Vagina (tissue), 2 donors: ENCODE measurements at places on chromosomes 12 and 14.

- DNase-seq = no peak
These were observed 375.7 kb downstream of the ZFP36L1 start for GRCh38 chr14:68417009-68417650.

- peaks cover 23% of the 10 kb centered on the region for H3K4me1 ChIP-seq
- H3K36me3 ChIP-seq = no peaks in the 10 kb centered on the region
- H3K27me3 ChIP-seq = no peaks in the 10 kb centered on the region
- no peak overlapping the region for H3K4me3 ChIP-seq
- H3K27ac ChIP-seq = no peak overlapping the region
These were observed 197.1 kb upstream of the FOXN3 start for GRCh38 chr14:89614009-89614691.

GRCh38 chr14:99757331-99758070 lies 35.7 kb upstream of the EML1 start:
- no peak for DNase-seq
- H3K36me3 ChIP-seq = no peaks in the 10 kb centered on the region
- no peaks in the 10 kb centered on the region for H3K27me3 ChIP-seq
- H3K27ac ChIP-seq = peak overlapping the region; percentile 89

DNA sequence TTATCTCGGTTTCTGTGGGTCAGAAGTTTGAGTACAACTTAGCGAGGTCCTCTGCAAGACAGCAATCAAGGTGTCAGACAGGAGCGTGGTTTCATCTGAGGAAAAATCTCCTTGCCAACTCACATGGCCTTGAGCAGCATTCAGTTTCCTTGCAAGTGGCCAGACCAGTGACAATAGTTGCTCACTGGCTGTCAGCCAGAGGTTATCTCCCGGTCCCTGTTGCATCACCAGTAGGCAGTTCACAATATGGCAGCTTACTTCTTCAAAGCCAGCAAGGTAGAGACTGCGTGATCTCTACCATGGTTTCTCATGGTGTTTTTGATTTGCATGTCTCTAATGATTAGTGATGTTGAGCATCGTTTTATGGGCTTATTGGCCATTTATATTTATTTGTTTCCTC lies 143.8 kb upstream of the DAAM1 start:
- no peaks in the 10 kb centered on the region for H3K36me3 ChIP-seq
- no peak overlapping the region for H3K4me3 ChIP-seq
- H3K27ac ChIP-seq = no peak overlapping the region
- DNase-seq = no peak
- H3K4me1 ChIP-seq = no peaks in the 10 kb centered on the region
- no peaks in the 10 kb centered on the region for H3K27me3 ChIP-seq

GRCh38 chr12:53099071-53099882 lies 1.8 kb downstream of the IGFBP6 start:
- H3K36me3 ChIP-seq = no peaks in the 10 kb centered on the region
- no peaks in the 10 kb centered on the region for H3K27me3 ChIP-seq
- no peak for DNase-seq
- peak overlapping the region; percentile 84 for H3K27ac ChIP-seq
- peaks cover 46% of the 10 kb centered on the region for H3K4me1 ChIP-seq

GRCh38 chr12:124240493-124240892 lies 54.4 kb upstream of the RFLNA start:
- H3K4me1 ChIP-seq = no peaks in the 10 kb centered on the region
- no peaks in the 10 kb centered on the region for H3K27me3 ChIP-seq
- H3K27ac ChIP-seq = no peak overlapping the region
- DNase-seq = no peak
- no peak overlapping the region for H3K4me3 ChIP-seq
